ENCODE measurements at places on chromosomes 1 and 21. TPM values are rescaled to one million over a fixed set of nuclear protein-coding genes. Genes with fewer than 3 reads are reported as not detected.

GRCh38 chr1:108664481-108664880 lies 3.6 kb upstream of the HENMT1 start:
- DNase-seq, result no peak

DNA sequence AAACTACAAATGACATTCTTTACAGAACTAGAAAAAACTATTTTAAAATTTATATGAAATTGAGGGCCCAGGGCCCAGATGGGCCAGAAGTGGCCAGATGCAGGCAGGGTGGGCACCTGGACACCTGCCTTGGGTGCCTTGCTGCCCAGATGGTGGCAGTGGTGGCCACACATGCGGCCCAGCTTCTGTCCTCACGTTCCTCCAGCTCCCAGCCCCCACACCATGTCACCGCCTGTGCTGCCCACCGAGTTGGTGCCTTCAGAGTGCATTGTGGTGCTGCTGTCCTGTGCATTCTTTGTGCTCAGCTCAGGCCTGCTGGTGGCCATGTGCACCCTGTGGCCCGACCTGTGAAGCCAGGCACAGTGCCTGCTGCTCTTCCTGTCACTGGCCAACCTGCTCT lies 216.8 kb upstream of the CXADR start:
- DNase-seq, result no peak

Gene ITGB2
- 21.3 TPM for total RNA-seq

DNA sequence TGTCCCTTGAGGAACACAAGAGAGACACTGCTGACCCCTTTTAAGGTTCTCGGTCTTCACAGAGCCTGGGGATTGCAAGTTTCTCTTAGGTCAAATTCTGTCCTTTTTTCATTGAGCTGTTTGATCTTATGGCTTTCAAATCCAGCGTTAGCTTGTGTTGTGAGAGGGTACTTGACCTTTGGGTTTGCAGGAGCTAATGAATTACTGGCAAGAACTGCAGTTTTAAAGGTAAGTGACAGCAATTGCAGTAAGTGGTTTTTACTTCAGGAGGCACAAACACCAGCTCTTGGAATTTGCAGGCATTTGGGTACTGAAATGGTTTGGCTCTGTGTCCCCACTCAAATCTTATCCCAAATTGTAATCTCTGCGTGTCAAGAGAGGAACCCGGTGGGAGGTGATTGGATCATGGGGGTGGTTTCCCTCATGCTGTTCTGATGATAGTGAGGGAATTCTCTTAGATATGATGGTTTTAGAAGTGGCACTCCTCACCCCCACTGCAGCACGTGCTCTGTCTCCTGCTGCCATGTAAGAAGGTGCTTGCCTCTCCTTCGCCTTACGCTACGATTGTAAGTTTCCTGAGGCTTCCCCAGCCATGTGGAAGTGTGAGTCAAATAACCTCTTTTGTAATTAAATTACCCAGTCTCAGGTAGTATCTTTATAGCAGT lies 134.5 kb upstream of the LYPLAL1 start:
- DNase-seq, result no peak

DNA sequence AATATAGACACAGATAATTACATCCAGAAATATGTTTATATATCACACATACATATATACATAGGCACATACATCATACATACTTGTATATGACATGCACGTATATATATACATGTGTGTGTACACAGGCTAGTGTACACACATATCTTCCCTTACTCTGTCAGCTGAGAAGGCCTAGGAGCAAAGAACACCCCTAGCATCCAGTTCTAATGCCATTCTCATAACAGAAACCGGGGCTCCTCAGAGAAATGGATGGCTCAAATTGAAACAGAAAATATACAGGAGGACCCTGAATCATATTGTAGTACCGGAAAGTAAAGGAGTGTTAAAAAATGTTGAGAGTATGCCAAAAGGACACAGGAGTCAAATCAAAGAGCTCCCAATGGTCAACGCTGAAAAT lies 19.7 kb upstream of the HYI start:
- no peak for DNase-seq

GRCh38 chr1:178241057-178241456 lies 147.2 kb downstream of the RASAL2 start:
- no peak for DNase-seq

DNA sequence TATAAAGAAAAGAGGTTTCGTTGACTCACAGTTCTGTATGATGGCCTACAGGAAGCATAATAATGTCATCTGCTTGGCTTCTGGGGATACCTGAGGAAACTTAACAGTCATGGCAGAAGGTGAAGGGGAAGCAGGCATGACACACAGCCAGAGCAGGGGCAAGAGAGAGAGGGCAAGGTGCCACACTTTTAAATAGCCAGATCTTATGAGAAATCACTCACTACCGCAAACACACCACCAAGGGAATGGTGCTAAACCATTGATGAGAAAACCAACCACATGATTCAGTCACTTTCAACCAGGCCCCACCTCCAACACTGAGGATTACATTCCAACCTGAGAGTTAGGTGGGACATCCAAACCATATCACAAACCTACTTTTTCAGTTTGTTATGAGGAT lies 245.9 kb upstream of the SGIP1 start:
- no peak for DNase-seq

Measured in endothelial cell (in vitro differentiated cells).